ENCODE measurements at places on chromosomes 3 and 15.

GRCh38 chr15:91537856-91538255, 315.7 kb upstream of the SLCO3A1 start:
- DNase-seq = no peak

- no peak for DNase-seq
Observed at GRCh38 chr3:189702066-189702646, 71.0 kb downstream of the TP63 start.

- DNase-seq = peak; percentile 26
Observed at GRCh38 chr3:196620161-196620604, 19.3 kb upstream of the NRROS start.

- peak; percentile 38 for DNase-seq
Observed at GRCh38 chr15:57015897-57016296, 97.5 kb downstream of the TCF12 start.

GRCh38 chr3:152658977-152659720, 175.8 kb upstream of the P2RY1 start:
- no peak for DNase-seq

DNA sequence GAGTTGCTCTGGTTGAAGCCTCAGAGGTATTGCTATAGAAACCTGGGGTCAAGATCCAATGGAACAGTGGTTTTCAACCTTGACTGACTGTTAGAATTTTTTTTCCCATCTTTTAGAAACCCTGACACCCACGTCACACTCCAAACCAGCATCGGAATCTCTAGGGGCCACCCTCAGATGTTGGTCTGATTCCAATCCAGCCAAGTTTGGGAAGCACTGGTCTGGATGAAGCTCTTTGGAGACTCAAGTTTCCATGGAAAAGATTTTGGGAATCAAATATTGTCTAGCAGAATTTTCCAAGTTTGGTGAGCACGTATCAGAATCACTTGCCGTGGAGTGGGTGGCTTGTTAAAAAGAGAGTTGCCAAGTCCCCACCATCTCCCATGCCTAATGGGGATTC, 103.8 kb downstream of the THSD4 start:
- no peak for DNase-seq

DNA sequence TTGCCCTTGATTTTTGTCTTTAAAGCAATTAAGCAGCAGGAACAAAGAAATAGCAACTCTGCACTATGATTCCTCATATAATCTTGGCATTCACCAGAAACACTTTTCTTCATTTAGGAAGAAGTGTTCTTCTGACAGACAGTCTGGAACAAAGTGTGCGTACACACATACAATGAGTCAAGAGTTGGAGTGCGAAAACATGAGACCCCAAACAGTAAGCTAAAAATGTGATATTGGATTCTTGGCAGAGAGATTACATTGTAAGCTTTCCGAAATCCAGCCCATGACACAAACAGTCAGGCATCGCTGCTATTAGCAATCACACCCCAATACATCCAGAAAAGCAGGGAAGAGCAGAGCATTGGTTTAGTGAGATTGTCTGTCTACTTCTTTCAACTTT, 306.7 kb upstream of the TBC1D5 start:
- DNase-seq = no peak

- DNase-seq = peak; percentile 77
Observed at GRCh38 chr15:40006646-40007045, 32.3 kb downstream of the SRP14 start.

- no peak for DNase-seq
Observed at GRCh38 chr3:53181024-53181371, 20.0 kb downstream of the PRKCD start.

DNA sequence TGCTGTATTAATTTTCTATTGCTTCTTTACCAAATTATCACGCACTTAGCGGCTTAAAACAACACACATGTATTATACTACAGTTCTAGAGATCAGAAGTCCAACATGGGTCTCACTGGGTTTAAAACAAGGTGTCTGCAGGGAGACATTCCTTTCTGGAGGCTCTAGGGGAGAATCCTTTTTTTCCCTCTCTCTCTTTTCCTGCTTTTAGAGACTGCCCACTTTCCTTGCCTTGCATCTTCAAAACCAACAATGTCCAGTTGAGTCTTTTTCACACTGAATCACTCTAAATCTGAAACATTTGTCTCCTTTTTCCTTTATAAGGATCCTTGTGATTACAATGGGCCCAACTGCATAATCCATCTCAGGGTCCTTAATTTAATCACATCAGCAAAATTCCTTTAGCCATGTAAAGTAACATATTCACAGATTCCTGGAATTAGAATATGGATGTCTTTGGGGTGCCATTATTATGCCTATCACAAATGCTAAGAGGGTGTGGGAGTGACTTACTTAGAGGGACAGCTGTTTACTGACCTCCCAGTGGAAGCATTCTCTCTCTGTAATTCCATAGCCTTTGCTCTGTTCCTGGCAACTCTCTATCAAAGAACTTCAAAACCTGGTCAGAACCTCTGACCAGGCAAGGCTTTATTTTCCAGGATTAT, 21.8 kb downstream of the CD200 start:
- DNase-seq = no peak

- peak; percentile 74 for DNase-seq
Observed at GRCh38 chr3:174431717-174432116, 427.4 kb upstream of the NAALADL2 start.

- peak; percentile 20 for DNase-seq
Observed at GRCh38 chr3:45205126-45205525, 21.0 kb downstream of the TMEM158 start.

- no peak for DNase-seq
Observed at GRCh38 chr3:129038121-129038855, 22.3 kb upstream of the GP9 start.

DNA sequence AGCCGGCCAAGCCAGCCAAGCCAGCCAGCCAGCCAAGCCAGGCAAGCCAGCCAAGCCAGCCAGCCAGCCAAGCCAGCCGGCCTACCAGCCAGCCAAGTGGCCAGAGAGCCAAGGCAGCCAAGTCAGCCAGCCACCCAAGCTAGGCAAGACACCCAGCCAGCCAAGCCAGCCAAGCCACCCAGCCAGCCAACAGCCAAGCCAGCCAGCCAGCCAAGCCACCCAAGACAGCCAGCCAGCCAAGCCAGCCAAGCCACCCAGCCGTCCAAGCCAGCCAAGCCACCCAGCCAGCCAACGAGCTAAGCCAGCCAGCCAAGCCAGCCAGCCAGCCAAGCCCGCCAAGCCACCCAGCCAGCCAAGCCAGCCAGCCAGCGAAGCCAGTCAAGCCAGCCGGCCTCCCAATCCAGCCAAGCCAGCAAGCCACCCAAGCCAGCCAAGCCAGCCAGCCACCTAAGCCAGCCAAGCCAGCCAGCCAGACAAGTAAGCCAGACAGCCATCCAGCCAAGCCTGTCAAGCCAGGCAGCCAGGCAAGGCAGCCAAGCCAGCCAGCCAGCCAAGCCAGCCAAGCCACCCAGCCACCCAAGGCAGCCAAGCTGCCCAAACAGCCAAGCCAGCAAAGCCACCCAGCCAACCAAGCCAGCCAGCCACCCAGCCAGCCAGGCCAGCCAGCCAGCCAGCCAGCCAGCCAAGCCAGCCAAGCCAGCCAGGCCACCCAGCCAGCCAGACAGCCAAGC, 200.5 kb downstream of the GOLGA6L6 start:
- DNase-seq = peak; percentile 36

- no peak for DNase-seq
Observed at GRCh38 chr3:171354049-171354705, 106.0 kb downstream of the TNIK start.

DNA sequence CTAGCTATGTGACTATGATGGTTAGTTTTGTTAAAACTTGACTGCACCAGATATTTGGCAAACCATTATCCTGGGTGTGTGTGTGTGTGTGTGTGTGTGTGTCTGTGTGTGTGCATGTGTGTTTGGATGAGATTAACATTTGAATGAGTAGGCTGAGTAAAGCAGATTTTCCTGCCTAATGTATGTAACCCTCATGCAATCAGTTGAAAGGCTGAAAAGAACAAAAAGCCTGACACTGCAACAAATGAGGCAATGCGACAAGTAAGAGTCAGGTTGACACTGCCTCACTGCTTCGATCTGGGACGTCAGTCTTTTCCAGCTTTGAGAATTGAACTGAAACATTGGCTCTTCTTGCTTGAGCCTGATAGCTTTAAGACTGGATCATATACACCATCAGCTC, 643.0 kb downstream of the NAALADL2 start:
- DNase-seq = no peak

GRCh38 chr3:127455541-127456450, 134.7 kb downstream of the TPRA1 start:
- DNase-seq = peak; percentile 62

GRCh38 chr3:186976837-186977750, 46.8 kb downstream of the ST6GAL1 start:
- peak; percentile 94 for DNase-seq

DNA sequence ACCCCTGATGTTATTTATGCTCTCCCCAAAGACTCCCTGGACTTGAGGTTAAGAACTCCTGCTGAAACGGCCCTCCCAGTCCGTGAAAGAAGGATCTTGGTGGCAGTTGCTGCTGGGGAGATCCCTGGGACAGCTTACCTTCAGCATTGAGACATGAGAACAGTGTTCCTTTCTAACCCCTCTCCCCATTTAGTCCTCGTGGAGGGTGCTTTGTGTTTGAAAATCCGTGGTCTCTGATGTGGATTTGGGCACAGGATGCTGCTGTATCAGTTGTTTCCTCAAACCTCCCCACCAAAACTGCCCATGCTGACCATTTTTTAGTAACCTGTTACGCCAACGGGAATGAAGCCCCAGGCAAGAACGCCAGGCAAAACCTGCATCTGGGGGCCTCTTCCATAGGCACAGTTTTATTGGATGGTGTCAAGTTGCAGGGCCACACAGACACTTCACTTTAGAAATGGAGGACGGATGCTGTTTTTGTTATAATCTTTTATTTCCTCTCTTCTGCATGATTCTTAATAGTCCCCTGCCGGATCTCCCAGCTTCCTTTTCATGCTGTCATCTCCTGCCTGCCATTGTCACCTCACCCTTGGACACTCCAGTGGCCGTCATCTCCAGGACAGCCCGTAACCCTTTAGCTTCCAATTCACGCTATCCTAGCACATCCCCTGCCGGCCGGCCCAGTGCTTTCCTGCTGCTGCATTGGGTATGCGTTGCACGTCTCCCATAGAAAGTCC, 31.7 kb upstream of the CEMIP start:
- DNase-seq = no peak

DNA sequence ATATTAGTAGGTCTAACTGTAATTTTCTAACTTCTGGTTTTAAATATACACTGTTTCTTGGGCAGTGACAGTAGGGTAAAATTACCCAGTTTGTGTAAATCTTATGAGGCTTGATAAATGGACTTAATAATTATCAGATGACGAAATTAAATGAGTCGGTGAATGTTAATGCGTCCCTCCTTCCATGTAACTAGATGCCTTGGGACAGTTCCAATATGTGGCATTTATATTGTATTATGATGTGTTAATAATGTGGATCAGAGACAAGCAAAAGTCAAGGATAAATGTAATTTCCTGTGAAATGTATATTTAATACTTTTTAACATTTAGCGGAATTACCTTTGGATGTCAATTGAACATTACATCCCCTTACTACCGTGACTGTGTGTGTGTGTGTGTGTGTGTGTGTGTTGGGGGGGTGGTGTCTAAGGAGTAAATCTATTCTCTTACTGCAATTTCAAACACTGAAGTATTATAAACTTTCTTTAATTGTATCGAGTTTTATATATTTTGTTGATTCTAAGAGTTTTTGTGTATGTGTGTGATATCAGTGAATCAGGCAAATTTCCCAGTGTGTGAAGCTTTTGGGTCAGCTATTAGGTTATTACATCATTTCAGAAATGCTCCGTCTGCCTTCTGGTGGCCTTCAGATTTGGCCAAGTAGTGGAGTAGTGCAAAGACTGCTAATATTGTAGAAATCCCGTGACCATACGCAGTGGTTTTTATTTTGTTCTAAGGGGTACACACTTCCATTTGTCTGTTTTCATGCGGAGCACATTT, 50.1 kb downstream of the CNTN4 start:
- DNase-seq = no peak

DNA sequence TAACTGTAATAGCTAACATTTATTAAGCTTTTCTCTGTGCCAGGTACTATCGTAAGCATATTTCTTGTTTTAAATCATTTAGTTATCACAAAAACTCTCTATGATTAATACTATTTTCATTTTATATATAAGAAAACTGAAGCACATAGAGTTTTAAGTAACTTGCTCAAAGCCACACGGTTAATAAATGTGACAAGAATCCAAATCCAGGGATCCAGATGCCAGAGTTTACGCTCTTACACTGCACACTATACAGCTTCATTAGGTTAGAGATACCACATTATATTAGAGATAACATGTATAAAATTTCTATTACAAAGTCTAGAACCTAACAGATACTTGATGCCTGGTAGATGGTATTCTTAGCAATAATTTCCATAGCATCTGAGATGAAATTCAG, 265.2 kb downstream of the SHOX2 start:
- no peak for DNase-seq

DNA sequence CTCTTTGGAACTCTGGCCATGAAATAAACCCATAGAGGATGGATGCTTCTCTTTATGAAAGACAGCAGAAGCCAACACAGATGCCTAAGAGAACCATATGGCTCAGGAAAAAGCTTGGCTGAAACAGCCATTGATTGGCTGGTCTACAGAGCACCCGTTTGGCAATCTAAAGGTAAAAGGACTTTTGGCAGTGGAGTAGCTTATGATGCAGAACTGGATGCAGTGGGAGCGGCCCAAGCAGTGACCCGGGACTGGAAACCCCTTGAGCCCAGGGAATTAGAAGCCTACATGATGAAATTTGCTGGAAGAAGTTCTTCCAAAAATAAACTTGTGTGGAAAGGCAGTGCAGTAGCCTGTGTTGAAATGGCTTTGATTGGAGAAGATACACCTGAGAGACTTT, 360.2 kb downstream of the NR2F2 start:
- no peak for DNase-seq

DNA sequence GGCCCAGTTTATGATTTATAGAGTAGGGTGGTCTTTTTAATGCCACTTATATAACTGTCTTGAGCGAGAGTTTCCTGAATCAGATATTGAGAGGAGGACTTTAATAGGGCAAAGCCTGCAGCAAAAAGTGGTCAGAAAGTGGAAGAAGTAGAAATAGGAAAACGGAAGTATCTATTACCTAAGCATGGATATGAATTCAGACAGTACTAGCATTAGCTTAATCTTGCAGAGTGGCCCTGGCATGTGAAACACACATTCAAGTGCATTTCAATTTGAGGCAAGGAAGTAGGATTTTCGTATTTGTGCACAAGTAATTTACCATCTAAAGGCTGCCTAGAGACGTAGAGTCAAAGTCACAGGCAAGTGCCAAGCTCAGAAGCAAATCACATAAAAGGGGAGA, 622.3 kb downstream of the DIPK2A start:
- no peak for DNase-seq

GRCh38 chr15:60798821-60799220, 319.9 kb upstream of the ICE2 start:
- peak; percentile 95 for DNase-seq

Data from cardiac fibroblast (primary cell).